HTR-8/SVneo (cell line): ENCODE measurements at places on chromosomes 2 and 18.
A peak's percentile ranks its signal among the peaks of the same experiment; 100 is the strongest.

- no peak for DNase-seq
These were observed 29.3 kb downstream of the NHEJ1 start for GRCh38 chr2:219131327-219131726.

- DNase-seq, result no peak
These were observed 26.4 kb downstream of the SPEG start for GRCh38 chr2:219461047-219461514.

- DNase-seq, result no peak
These were observed 1352.8 kb upstream of the SLC39A10 start for GRCh38 chr2:194304191-194304590.

GRCh38 chr2:11753886-11754699, 7.7 kb downstream of the LPIN1 start:
- peak; percentile 67 for DNase-seq
